ENCODE measurements at places on chromosomes 2 and 18. TPM values are rescaled to one million over a fixed set of nuclear protein-coding genes. Genes with fewer than 3 reads are reported as not detected.

DNA sequence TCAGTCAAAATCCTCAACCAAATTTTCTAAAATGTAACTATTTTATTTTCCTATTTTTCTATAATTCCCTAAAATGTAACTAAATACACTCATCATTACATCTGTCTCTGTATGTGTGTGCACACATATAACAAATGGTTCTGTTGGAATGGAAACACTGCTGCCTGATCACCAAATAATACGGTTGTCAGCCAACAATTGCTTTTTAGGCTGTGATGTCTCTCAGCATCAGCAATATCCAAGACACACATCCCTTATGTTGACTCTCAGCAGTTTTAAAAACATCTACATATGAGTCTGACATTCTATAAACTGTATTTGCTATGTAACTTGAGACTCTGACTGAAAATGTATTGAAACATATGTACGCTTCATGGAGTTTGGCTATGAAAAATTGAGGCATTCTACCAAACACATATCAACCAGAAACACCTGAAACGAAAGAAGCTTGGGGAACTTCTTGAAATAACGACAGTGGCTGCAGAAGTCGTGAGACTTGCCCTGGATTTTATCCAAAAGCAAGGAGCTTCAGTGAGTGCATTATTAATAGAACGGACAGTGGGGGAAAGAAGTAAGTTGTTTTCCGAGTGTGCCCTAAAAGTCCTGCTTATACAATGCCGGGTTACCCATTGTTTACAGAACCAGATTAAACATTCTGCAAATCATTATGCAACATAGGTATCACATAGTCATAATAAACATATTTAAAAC, 110.2 kb upstream of the ITGB6 start:
- no peak for DNase-seq

GRCh38 chr2:97745474-97746174, 32.2 kb downstream of the ZAP70 start:
- no peak for DNase-seq

- no peak for DNase-seq
These were observed 373.9 kb upstream of the MC4R start for GRCh38 chr18:60746491-60746890.

DNA sequence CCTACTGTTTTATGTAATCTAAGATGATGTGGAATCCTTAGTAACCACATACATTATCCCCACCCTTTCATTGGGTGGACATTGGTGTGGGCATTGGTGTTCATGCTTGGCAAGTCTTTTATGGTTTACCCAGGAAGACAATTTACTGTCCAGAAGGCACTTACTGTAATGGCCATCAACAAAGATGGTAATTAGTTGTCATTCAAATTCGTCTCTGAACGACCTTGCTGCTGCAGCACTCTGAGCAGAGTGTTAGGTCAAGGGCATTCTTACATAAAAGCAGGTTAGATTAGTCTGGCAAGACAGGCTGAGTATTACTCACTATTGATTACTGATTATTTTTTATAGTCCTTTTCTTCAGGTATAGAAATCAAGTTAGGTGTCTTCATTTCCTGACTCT, 447.9 kb downstream of the XIRP2 start:
- no peak for DNase-seq

DNA sequence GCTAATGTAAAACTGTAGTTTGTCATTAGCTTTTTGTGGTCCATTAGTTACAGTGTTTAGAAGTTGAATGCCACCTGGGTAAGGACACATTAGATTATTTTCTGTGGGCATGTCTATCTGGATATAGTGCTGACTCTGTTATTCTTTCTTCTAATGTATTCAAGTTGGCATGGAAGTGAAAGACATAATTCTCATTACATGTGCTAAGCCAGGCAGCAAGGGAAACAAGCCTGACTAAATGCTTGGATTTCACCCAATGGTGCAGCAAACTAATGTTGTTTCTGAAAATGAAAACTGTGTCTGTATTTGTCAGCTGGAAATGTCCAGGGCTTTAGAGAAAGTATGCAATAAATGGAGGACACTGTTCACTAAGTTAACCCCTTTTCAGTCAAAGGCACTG, 100.7 kb downstream of the NUP35 start:
- no peak for DNase-seq

DNA sequence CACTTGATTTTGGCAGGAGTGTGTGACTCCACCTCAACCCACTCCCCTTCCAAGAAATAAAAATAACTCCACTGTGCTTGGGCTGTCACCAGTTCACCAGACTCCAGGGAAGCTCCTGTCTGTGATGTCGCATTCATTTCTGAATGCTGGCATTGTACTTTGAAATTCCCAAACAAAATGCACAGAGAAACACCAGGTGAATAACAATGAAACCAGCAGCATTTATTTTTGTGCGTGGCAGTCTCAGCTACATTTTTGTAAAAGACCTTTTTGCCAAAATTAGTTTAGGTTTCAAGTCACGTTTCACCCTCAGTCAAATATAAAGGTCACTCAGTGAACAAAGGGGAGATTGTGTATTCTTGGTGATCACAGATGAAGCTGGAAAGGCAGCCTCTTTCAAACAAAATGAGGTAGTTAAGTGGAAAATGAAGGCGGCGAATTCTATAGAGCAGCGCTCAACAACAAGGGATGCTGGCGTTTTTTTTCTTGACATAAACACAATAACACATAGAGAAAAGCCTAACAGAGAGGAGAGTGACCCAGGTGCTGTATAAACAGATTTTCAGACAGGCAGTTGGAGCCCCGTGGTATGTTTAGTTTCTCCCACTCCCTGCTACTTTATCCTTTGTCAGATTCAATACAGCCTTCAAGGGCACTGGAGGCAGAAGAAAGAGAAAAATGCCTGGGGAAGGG, 210.3 kb upstream of the GCFC2 start:
- no peak for DNase-seq

- DNase-seq = no peak
These were observed 23.2 kb downstream of the DNAJC27 start for GRCh38 chr2:24948506-24948905.

DNA sequence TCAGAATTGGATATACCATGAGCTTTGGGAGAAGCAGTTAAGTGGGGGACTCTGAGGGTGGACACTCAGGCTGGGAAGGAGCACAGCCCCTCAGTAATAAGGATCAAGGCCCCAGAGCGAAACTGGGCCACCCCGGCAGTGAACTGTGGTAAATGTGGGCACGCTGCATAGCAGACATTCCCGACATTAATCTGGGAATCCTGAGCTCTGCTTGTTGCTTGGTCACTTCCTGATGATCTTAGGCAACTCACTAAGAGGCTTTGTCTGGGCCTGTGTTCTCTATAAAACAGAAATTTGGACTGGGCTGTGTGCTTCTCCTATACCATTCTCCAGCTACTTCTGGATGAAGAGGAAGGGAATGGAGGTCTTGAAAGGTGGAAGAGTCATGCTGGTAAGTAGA, 4.8 kb downstream of the TGFBRAP1 start:
- DNase-seq = no peak

DNA sequence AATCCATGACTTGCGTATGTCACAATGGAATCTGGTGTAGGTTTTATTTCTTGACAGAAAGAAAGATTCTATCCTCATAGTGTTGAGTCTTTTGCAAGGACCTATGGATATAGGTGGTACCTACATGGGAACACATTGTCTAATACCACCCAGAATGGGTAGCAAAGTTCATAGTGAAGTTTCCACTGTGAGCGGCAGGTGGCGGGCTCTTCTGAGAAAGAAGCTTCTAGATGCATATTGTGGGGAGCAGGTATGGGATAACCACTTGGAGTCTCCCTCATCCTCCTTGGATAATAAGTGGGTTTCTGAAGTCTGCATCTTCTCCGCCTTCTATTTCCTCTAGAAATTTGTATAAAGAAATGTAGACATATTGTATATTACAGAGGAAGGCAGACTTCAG, 44.9 kb downstream of the LINC00305 start:
- DNase-seq = no peak

GRCh38 chr2:224837558-224837957, 121.4 kb upstream of the CCDC195 start:
- peak; percentile 37 for DNase-seq

DNA sequence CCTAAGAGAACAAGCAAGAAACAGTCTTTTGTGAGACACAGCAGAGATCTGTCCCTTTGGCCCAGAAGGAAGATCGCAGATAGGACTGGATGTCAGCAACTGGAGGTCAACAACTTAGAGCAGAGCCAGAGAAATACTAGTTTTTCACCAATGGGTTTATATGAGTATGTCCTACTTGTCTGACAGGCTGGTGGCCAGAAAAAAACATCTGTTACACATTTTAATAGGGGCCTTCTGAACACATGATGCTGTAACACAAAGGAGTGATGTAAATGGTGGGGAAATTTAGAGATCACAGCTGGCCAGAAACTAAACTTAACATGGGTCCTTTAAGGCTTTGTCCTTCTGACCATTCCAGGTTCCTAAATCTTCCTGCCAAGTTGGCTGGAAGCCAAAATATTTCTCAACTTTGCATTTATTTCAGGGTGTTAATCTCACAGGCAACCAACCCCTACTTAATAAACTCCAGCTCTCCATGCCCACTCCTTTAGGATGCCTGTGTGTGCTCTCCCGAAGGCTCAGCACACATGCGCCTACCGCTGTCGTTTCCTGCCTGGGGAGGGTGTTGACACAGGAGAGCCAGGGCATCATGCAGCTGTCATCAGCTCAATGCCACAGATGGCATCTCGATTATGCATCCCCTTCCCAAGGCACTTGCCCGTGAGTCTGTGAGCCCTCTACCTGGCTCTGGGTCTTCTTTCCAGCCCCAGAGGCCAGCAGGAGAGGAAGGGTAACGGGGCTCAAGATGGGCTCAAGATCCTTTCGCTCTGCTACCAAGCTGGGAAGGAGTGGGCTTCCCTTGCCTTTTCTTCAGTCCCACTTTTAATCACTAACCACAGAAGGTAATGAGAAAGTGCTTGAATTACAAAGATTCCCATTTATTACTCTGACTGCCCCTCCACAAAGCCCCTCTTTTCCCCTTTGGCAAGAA, 252.5 kb downstream of the ETAA1 start:
- DNase-seq = no peak

- DNase-seq = no peak
These were observed 15.4 kb upstream of the PMAIP1 start for GRCh38 chr18:59884351-59884750.

DNA sequence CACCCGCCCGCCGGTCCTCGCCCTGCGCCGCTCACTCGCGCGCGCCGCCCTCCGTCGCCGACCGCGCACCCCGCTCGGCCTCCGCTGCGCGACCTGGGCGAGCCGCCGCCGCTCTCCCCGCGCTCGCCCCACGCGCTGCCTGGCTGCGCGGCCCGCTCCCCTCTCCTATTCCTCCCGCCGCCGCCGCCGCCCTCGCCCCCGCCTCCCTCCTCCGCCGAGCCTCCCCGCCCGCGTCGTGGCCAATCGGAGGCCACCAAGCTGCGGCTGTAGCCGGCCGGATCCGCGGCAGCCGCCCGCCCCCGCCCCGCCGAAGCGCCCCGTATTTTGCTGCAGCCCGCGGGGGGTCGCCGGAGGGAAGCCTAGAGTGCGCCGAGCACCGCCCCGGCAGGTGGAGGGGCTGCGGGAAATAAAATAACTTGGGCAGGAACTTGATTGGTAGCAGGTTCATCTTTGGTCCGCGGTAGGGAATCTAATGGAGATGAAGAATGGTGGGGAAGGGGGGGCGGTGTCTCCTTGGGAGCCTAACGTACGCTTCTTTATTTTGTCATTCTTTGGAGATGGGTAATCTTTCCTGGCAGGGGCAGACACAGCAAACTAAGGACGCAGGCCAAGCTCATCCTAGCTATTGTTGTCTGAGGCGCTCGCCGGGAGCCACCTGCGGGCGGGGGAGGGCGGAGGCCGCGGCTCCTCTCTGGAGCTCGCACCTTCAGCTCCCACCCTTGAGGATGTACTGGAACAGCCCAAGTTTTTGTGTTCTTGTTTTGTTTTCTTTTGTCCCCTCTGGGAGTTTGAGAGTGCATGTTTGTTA, 1.1 kb upstream of the CDH2 start:
- DNase-seq = no peak

GRCh38 chr2:37224063-37224462, 7.3 kb downstream of the CEBPZ start:
- no peak for DNase-seq

DNA sequence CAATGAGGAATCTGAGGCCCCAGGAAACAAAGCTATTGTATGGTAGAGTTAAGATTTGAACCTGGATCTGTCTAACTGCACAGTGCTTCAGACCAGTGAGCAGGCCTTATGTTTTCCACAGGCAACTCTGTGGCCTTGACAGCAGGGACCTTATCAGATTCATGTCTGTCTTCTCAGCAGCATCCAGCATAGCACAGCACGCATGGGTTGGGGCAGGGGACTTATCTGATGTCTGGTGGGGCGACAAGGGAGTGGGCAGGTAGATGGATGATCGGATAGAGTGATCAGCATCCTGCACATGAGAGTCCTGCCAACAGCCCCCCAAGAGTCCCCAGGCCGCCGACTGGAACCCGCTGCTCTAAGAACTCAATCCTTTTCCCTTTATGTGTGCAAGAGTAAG, 28.7 kb upstream of the KCNF1 start:
- DNase-seq = no peak

DNA sequence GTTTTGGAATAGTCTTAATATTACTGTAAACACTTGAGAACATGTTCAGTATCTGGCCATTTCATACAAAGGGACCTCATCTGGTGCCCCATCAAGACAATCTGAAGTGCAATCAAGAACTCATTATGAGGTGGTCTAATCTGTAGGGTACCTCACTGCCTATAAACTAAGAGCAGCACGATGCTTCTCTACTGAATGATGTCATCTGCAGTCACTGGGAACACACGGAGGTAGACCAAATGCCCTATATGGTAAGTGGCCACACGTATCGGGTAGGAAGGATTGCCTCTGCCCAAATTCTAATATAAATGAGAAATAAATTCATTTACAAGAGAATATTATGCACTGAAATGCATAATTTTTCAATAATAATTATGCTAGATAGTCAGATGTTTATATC, 90.4 kb downstream of the SLC8A1 start:
- DNase-seq = no peak

GRCh38 chr2:199985625-199986207, 30.3 kb downstream of the MAIP1 start:
- no peak for DNase-seq

DNA sequence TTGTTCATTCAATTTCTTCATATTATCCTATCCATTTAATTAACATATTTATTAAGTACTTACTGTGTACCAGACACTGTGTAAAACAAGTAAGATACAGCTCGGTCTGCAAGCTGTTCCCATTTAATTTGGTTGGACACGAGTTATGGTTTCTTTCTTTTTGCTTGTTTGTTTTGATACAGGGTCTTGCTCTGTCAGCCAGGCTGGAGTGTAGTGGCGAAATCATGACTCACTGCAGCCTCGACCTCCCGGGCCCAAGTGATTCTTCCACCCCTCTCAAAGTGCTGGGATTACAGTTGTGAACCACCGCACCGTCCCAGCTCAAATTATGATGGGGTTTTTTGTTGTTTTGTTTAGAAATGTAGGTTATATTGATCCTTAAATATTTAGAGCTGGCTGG, 9.0 kb downstream of the CYBRD1 start:
- DNase-seq = no peak

DNA sequence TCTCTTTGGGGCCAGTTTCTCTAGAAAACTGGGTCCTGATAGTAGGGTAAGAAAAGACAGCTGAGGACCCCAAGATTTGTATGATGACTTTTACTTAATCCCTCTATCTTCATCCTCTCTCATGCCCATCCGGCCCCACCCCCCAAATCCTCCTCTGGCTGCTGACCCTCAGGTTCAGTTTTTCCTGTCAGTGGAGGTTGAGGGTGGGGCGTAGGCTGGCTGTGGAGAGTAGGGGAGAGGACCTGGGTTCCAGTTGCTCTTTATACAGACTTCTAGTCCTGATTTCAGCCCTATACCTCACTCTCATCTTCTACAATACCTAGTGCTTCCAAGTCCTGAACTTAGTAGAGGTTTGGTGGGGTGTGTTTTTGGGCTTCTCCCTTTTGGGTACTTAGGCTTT, 28.4 kb downstream of the PLEKHA3 start:
- no peak for DNase-seq

The SLC16A14 gene
- total RNA-seq = 2.8 TPM

The OR6B2 gene
- total RNA-seq = not detected

The DUSP2 gene
- 1.7 TPM for total RNA-seq

The UGT1A4 gene
- not detected for total RNA-seq
